ENCODE measurements at places on chromosomes 4 and X.

DNA sequence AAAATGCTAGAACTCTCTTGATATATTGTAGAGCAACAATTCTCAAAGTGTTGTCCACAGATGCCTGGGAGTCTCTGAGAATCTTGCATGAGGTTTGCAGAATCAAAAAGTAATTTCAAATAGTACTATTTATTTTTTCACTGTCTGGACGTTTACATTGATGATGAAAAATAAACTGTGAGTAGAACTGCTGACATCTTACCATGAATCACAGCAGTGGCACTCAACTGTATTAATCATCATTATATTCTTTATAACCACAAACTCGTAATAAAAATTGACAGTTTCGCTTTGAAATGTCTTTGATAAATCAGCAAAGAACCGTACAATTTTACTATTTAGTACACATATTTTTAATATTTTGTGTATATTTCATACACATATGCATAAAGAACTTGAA is 94.5 kb downstream of the NAF1 start:
- H3K36me3 ChIP-seq: no peaks in the 10 kb centered on the region
- no peak overlapping the region for H3K27ac ChIP-seq
- peak; percentile 36 for DNase-seq
- no peaks in the 10 kb centered on the region for H3K27me3 ChIP-seq
- no peak overlapping the region for H3K4me3 ChIP-seq

DNA sequence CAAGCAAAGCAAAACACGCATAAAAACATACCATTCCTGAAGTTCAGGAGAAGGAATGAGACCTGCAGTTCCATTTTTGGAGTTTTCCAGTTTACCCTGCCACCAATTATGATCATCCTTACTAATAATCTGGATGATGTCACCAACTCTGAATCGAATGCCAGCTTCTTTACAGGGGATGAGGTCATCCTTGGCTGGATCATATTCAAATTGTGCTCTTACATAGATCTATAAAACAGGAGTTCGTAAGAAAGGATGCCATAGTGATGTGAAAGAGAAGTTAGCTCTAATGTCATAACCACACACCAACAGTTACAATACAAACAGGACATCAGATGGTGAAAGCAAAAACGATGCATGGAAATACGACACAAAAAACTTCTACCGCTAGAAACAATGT is 106.5 kb downstream of the NYX start:
- H3K27ac ChIP-seq: no peak overlapping the region
- no peak overlapping the region for H3K4me3 ChIP-seq
- peak; percentile 71 for DNase-seq
- no peaks in the 10 kb centered on the region for H3K36me3 ChIP-seq

GRCh38 chrX:24954732-24955131 is 61.0 kb downstream of the ARX start:
- no peaks in the 10 kb centered on the region for H3K27me3 ChIP-seq
- no peaks in the 10 kb centered on the region for H3K36me3 ChIP-seq
- no peak overlapping the region for H3K27ac ChIP-seq
- no peaks in the 10 kb centered on the region for H3K4me1 ChIP-seq

GRCh38 chrX:66233209-66233608 is 69.2 kb downstream of the HEPH start:
- H3K4me3 ChIP-seq: no peak overlapping the region
- H3K27me3 ChIP-seq: no peaks in the 10 kb centered on the region
- no peak overlapping the region for H3K27ac ChIP-seq
- no peaks in the 10 kb centered on the region for H3K4me1 ChIP-seq

DNA sequence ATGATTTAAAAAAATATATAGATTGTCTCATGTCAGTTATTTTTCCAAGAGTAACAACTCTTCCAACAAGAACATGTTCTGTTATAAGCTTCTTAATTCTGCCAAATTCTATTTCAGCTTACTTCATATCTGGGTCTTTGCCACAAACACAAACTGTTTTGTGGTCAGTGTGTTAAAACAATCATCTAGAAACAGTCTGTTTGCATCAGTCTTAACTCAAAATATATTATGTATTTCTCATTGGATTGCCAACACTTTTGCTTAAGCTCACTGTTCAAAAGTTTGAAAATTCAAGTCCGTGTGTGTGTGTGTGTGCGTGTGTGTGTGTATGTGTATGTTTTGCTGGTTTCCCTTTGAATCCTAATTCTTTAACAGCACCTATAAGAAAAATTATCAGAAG is 752.3 kb upstream of the NDST4 start:
- H3K4me3 ChIP-seq: no peak overlapping the region
- H3K27ac ChIP-seq: no peak overlapping the region
- H3K36me3 ChIP-seq: no peaks in the 10 kb centered on the region
- H3K27me3 ChIP-seq: no peaks in the 10 kb centered on the region
- H3K4me1 ChIP-seq: no peaks in the 10 kb centered on the region
- DNase-seq: no peak

DNA sequence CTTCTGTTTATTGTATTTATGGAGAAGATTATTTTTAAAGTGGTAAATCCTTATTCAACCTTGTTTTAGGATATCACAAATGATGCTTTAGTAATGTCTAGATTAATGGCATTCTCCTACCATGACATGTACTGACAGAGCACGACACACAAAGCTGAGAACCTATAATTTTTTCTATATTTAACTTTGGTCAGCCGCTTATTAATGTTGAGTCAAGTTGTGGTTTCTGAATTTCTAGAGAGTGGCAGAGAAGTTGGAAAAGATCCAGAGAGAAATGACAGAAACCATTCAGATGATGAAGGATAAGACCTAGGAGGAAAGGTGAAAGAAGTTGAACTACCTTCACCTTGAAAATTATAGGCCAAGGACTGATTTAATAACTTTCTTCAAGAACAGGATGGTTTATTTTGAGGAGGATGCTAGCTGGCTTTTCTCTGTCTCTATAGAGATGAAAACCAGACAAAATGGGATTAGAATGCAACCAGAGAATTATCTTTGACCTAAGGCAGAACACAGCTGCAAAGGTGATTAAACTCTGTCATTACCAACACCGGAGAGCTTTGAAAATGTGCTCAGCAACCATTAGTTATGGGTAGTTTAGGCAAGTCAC is 62.6 kb upstream of the TSPAN5 start:
- DNase-seq: peak; percentile 58
- H3K27me3 ChIP-seq: no peaks in the 10 kb centered on the region
- H3K4me3 ChIP-seq: no peak overlapping the region
- H3K4me1 ChIP-seq: no peaks in the 10 kb centered on the region
- no peaks in the 10 kb centered on the region for H3K36me3 ChIP-seq

GRCh38 chr4:4618847-4619246 is 77.0 kb upstream of the STX18 start:
- no peak overlapping the region for H3K27ac ChIP-seq

Data from fibroblast of lung (primary cell).